ENCODE measurements at places on chromosomes 5 and 9.

GRCh38 chr9:86774116-86774515 is 173.2 kb downstream of the GAS1 start:
- no peak for DNase-seq

DNA sequence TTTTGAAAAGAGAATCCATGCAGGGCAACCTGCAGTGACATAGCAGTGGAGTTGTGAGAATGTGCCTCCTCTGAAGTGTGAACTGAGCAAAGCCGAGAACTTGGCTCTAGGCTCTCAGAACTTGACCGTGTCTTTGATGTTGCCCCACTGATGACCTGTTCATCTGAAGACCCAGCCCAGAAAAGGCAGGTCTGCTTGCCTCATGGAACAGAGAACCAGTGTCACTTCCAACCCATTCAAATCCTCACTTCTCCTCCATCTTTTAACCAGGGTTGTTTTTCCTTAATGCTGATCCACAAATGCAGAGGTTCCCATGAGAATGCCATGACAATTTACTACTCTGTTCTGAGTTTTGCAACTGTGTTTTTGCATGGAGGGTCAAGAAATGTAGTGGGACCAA is 155.4 kb downstream of the MED10 start:
- no peak for DNase-seq

GRCh38 chr5:29017501-29017900 is 1979.1 kb upstream of the CDH9 start:
- no peak for DNase-seq

DNA sequence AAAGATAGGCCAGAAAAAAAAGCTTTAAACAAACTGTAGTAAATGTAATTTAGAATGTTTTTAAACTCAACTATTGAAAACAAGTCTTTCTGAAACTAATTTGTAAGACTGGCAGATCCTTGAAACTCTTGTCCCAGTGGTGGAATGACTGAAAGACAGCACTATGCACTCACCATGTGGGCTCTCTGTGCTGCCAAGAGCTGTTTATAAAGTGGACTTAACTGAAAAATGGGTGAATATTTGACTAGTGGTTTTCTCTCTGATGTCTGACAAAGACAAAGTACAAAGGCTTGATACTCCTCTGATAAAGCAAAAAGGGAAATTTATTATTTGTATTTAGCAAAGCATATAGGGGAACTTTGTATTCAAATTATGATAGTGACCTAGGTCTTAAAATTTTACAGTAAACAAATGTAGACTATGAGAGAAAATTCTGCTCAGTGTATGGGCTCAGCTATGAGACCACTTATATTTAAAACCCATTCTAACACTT is 635.4 kb downstream of the NR2F1-AS1 start:
- DNase-seq = no peak

- DNase-seq = no peak
Observed at GRCh38 chr9:93814077-93814956, 140.8 kb downstream of the BARX1 start.

- no peak for DNase-seq
Observed at GRCh38 chr5:148645527-148645926, 8.8 kb downstream of the HTR4 start.

- DNase-seq = no peak
Observed at GRCh38 chr5:73328640-73329039, 119.9 kb downstream of the FOXD1 start.

DNA sequence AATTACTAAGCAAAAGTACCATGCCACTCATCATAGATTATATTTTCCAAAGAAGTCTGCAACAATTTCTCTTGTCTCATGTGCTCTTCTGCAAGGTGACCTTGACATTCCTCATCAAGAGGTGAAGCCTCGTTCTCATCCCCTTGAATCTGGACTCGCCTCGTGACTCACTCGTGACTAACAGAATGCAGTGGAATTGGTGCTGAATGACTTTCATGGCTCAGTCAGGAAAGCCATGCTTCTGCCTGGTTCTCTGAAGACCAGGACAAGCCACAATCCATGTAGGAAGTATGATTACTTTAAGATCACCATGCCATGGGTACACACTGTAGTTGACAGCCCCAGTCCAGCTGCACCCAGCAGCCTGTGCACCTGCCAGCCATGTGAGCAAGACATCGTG is 335.8 kb downstream of the GADD45G start:
- DNase-seq = no peak

DNA sequence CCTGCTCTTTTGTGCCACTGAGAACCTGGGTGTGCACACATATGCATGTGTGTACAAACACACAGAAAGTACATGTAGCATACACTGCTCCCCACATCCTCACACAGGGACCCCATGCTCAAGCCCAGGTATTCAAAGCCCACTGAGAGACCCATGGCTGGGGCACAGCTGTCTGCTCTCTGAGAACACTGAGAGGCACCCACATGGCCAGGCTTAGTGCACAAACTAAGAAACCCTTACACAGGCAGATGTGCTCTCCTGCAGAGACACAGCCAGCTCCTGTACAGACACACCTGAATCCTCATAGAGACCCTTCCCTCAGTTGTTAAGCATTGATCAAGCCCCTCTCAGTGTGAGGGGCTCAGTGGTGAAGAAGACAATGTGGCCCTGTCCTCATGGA is 92.5 kb downstream of the CACNA1B start:
- DNase-seq = no peak

DNA sequence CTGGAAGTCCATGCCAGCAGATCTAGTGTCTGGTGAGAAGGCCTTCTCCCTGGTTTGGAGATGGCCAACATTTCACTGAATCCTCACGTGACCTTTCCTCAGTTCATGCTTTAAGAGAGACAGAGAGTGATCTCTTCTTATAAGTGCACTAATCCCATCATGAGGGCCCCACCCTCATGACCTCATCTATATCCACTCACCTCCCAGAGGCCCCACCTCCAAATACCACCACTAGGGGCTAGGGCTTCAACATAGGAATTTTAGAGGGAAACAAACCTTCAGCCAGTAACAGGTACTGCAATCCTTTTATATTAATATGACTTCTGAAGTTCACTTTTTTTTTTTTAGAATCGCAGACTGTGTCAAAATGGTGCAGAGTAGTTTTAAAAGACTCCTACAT is 496.9 kb upstream of the ADAMTS16 start:
- DNase-seq = no peak

- DNase-seq = no peak
Observed at GRCh38 chr9:91899219-91899563, 50.8 kb downstream of the ROR2 start.

DNA sequence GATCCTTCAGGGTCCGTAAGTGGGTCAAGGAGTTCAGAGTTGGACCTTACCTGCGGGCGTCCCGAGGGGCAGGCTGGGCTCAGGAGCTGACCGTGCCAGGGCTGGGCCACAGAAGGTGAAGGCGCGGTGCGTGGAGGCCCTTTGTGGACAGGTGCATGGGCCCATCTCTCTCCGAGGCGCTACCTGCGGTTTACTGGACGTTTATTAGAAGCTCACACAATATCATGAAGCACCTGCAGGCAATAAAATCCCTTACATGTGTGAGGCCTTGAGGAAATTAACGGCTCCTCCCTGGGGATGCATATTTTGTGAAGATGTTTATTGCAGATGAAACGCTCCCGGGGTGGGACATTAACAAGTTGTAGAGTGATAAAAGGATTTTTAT is 79.8 kb upstream of the LMX1B start:
- no peak for DNase-seq

GRCh38 chr5:180128671-180129261 is 57.2 kb upstream of the RNF130 start:
- DNase-seq = no peak

DNA sequence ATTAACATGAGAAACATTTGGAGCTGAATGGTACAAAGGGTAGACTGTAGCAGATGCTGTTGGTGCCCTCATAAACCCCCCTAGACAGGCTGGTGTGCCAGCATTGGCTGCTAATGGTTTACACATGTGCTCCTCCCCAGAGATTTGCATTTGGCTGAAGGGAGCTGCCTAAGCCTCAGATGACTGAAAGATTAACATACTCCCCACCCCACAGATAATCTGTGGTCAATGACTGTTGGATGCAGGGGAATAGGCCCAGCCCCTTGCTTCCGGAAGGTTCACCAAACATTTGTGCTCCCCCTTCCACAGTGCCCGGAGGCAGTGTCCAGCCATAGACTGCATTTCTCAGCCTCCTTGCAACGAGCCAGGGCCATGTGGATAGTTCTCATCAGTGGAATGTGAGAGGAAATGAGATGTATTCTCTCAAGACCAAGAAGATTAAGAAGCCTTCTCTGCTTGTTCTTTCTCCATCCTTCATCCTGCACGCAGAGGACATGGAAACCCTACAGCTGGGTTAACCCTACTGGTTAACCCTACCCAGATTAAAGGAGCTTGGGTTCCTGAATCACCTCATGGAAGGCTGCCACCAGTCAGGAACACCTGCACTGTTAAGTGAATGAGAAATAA is 79.6 kb downstream of the PHAX start:
- DNase-seq = no peak

GRCh38 chr9:108836319-108836718 is 19.5 kb downstream of the ACTL7B start:
- no peak for DNase-seq

GRCh38 chr9:105662184-105663104 is at the start of gene TAL2:
Gene TAL2, plus strand, starts transcription at chr9:105662457. Its CDS starts 40 bp downstream, at chr9:105662497.
- DNase-seq = no peak

DNA sequence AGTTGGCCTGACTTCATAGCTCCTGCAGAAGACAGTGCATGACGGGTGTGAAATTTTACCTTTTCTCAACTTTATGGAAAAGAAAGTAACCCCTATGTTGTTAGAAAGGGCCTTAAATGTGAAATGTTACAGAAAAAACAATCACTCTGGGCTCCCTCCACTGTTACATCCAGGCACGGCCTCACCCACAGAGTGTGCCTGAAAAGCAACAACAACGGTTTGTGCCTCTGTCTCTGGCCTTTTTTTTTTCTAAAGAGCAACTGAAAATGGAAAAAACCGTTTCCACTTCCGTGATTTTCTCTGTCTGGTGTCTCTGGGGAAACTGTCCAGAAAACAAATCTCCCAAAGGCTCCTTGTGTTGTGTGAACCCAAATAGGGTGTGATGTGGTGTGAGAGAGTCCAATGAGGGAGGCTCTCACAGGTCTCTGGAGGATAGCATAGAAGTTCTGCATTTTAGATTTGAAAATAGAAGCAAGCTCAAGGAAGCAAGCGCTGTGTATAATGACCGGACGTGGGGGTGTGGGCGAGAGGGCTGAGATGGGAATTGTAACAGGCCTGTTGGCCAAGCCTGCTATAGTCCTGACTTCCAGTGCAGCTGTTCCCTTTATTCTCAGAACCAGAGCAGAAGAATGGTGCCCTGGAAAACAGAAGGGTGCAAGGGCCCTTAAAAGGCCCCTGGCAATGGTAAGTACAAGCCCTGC is 221.8 kb upstream of the TUT7 start:
- no peak for DNase-seq

GRCh38 chr5:79613549-79613948 is 1.3 kb downstream of the TENT2 start:
- DNase-seq = no peak

GRCh38 chr5:113061846-113062780 is 85.5 kb downstream of the DCP2 start:
- DNase-seq = no peak

- DNase-seq = no peak
Observed at GRCh38 chr9:123299558-123300126, 31.3 kb upstream of the STRBP start.

DNA sequence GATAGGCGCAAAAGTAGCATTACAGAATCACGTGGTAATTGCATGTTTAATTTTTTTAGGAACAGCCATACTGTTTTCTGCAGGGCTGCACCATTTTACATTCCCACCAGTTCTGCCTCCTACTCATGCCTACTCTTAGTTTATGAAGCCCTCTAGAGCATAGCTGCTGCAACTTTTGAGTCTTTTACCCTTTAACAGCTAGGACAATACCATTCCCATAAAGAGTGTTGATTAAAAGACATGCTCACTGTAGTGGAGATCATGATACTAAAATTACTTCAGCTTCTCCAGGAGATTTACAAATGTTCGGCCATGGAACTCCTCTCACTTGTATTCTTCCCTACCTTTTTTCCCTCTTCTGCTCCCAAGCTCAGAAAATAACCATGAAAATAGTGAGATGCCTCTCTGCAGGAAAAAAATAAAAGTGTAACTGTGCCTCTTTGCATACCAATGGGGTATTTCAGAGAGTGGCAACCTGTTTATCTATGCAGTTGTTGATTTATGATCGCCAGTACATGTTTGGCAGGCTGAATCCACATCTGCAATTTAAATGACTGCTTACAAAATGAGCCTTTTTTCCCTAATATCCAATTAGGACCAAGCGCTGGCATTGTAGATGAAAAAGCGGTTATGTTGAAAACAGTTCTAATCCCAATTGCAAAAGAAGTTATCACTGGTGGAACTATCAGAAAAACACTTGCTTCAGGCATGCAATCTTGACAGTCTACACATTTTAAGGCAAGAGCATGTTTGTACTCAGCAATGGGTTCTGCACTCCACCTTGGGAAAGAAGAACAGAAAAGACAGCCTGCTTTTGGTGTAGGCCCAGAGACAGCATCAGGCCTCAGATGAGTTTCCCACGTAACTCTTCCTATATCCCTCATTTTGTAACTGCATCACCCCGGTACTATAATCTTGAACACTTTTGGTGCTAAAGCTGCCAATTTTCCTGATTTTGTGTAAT is 131.1 kb downstream of the ADAMTSL1 start:
- DNase-seq = no peak
